ENCODE measurements at places on chromosomes 13 and 19.

DNA sequence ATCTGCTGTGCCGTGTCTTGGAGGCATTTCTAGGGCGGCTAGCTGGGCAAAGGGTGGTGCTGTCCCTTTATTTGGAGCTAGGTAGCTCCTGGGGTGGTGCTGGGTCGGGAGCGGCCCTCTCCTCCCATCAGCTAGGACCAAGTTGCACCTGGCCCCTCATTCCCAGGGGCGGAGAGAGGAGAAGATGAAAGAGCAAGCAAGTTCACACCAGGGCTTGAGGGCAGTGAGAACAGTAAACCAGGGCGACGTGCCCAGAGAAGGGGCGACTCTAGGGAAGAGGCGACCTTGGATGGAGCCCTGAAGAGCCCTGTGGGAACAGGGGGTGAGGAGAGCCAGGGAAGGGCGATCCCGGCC is 17.0 kb upstream of the KCNN1 start:
- DNase-seq = no peak

DNA sequence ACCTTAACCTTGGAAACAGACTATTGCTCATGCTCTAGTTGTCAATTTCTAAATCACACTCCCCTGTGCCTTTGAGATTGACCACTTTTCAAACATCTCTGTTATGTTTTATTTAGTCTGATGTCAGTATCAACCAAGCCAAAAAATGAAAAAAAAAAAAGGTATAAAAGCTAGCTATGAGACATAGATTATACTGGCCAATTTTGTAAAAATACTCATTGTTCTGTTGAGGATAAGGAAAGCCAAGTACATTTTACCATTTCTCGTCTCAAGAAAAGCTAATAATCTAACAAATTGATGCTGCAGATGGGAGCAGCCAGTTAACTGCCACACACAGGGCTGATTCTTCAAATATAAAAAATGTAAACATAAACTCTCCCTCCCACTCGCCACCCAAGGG is 572.6 kb upstream of the KLF12 start:
- no peak for DNase-seq

GRCh38 chr13:70905035-70905434 is 796.8 kb upstream of the KLHL1 start:
- DNase-seq = no peak

DNA sequence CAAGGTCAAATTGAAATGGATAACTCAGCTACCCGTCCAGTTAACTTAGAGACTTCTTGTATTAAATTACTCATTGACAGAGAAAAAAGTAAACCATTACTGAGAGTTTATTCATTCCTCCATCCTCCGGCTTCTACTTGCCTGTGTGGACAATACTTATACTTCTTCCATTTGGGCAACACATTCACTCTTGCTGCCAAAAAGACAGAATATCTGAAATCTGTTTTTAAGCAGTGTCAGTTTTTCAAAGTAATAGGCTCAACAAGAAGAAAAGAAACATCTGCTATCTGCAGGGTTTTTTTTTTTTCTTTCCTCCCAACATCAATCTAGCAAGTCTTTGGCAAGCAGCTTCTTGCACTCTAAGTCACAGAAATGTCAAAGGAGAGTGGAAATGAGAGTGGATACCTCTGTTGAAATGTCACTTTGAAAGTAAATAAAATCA is 1142.8 kb downstream of the PCDH9 start:
- DNase-seq = no peak

DNA sequence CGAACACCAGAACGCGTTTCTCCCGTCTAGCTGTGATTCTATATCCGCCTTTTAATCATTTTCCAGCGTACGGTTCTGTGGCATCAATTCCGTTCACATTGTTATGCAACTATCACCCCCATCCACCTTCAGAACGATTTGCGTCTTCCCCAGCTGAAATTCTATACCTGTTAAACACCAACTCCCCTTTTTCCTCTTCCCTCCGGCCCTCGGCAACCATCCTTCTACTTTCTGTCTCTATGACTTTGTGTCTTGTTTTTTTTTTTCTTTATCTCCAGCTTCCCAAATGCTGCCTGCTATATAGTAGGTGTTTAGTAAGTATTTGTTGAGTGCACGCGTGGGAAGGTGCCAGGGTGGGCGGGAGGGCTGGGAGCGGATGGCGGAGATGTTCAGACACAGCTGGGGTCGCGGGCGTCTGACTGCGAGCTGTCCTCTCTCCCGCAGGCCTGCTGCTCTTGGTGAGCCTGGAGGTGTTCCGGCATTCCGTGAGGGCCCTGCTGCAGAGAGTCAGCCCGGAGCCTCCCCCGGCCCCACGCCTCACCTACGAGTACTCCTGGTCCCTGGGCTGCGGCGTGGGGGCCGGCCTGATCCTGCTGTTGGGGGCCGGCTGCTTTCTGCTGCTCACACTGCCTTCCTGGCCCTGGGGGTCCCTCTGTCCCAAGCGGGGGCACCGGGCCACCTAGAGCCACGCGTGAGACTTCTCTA is 20.2 kb downstream of the CACNG6 start:
- DNase-seq = no peak

GRCh38 chr13:34006011-34006410 is 188.1 kb downstream of the RFC3 start:
- no peak for DNase-seq

DNA sequence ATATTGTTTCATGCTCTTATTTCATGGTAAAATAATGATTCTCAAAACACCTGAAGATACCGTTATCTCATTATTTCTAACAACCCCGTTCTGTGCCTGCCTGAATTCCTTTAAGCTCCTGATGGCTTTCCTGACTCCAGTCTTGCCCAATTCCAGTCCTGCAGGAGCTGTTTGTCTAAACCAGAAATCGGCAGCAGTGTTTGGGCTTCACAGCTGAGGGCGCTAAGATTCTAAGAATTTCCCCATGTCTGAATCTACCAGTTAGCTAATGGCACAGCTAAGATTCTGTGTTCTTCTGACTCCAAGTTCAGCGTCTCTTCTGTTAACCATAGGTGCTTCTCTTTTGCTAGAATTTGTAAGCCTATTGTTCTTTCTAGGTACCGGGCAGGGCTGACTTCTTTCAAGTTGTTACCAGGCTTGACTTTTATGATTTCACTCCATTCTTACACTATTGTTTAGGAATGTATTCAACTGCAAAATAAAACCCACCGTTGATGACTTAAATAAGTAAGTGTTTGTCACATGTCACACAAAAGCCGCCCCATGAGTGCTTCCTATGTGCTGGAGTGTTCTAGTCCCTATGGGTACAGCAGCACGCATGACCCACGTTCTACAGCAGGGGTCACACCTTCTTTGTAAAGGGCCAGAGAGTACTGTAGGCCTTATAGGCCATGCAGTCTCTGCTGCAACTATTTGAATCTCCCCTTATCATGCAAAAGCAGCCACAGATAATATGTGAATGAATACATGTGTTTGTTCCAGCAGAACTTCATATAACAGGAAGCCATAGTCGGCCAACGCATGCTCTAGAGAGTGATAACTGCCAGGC is 168.3 kb upstream of the RNF113B start:
- DNase-seq = no peak
